ENCODE measurements at places on chromosomes 5 and 9. TPM values are rescaled to one million over a fixed set of nuclear protein-coding genes. Genes with fewer than 3 reads are reported as not detected.

Gene SLC34A3
- total RNA-seq: not detected

- DNase-seq: peak; percentile 59
Measured at GRCh38 chr9:35811381-35812024, 559 bp downstream of the SPAG8 start.

DNA sequence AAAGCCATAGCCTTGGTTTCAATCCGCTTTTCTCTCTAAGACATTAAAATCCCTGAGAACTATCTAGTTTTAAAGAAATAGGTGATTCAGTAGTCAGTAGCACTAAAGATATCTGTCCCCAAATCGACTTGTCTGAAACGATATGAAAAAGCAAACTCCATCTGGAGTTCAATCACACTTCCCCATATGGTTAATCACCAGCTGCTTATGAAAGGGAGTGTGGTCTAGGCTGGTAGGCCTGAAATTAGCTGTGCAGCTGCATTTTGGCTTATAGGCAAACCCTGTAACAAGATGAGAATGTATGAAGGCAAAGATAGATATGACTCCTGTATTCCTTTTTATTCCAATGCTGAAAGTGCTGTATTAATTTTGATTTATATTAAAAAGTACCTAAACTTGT, 65.9 kb downstream of the DMRTA1 start:
- DNase-seq: no peak

- no peak for DNase-seq
Measured at GRCh38 chr9:82284758-82285157, 296.2 kb downstream of the SPATA31D1 start.

Gene GAS1
- 21.8 TPM for total RNA-seq

DNA sequence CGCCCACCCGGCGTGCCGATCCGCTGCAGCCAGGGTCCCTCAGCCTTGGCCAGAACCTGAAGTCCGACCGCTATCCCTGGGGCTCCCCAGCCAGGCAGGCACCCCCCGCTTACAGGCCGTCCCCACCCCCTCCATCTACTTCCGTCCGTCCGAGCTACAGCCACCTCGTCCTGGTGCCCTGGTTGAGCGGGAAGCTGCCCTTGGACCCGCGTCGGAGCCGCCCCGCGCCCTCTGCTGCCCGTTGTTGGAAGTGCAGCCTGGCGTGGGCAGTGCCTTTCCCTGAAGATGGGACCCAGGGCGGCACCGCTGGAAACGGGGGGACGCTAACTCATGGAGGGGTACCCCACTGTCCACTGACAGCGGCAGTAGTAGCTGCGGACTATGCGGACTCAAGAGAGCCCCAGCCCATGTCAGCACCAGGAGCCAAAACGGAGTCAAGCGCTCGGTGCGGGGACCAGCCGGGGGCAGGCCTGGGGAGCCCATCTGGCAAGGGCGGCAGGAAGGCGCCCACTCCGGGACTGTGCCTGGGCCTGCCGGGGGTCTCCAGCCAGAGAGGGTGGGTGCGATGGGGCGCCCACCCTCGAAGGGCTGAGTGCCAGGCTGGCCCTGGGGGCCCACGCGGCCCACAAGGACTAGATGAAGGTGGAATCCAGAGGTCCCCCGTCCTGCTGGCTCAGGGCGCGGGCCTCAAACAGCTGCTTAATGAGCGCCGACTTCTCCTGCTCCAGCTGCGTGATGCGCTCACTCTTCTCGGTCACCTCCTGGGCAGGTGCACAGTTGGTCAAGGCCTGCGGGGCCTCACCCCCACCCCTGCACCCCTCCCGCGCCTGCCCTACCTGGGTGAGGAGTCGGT, 6.1 kb downstream of the SAPCD2 start:
- peak; percentile 88 for DNase-seq

GRCh38 chr5:114957384-114957783, 212.3 kb downstream of the TRIM36 start:
- DNase-seq: no peak

Gene NR6A1
- total RNA-seq: 1.4 TPM

DNA sequence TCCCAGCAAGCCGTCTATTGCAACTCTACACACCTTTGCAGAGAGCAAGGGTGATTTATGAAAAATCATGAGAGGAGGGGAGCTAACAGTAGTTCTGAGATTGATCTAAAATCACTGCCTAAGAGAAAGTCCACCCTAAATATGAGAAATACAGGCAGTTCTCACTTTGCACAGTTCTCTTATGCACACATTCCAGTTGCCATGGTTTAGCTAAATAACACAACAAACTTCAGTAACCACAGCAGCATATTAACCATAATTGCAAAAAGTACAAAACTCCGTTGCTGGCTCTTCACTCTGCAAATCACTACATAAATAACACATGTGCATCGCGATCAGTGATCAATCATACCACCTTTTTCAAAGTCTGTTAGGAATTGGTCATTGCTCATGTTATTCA, 31.1 kb downstream of the PGGT1B start:
- DNase-seq: no peak

DNA sequence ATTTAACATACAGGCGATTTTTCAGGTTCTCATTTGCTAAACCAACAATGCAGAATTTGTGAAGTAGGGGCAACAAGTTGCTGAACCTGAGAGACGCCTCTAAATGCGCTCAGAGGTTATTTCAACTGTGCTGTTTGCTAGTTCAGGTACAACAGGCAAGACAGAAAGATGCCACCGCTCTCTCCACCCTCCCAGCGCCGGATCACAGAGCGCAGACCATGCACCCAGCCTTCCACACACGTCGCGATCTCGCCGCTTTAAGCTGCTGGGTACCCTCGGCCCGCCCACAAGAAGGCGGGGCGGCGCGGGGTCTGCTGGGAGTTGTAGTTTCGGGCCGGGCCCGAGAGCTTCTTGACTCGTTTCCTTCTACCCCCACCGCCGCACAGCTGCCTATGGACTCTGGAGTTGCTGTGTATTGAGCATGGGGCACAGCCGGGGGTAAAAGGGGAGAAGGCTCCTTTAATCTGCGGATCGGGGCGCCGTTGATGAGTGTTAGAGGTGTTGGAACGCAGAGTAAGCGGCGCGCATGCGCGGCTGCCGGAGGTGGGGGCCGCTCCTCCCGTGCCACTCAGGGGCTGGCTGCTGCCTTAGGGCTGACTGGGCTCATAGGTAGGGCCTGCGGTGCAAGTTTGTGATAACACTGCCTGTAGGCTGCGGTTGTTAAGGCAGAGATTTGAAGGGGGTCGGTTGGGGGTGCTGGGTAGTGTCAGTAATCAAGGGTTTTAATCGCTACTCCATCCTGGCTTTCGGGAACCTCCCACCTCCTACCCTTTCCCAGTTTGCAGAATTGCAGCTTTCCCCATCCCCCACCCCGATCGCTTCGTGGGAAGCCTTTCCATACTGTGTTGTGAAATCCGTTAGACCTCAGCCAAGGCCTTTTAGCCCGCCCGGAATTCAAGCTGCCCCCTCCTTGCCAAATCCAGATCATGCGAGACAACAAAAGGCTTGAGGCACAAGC, 40.3 kb upstream of the ABCA1 start:
- DNase-seq: peak; percentile 95

Gene SPATA31E1
- not detected for total RNA-seq

Gene TAF11L12
- not detected for total RNA-seq

GRCh38 chr5:73514418-73514817, 16.2 kb downstream of the BTF3 start:
- no peak for DNase-seq

Data from Right ventricle myocardium superior (tissue), 1 donor.